NCI-H1105 treated with DMSO at 0.1 percent for 48 hours (cell line): ENCODE measurements at places on chromosomes 3 and 15.

DNA sequence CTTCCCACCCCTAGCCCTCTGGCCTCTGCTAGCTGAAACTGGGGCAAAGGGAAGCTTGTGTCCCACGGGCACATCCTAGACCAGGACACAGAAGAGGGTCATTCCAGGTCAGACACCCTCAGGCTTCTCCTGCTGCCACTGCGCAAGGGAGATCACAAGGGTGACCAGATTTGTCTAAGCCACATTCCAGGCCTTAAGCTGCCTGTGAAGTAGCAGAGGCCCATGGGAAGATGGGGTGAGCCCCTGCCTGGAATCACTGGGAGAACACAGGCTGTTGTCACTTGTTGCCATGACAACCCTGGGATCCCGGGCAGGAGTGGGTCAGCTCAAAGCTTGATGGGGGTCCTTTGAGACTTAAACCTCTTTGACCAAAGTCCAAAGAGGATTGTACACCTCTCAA, 10.8 kb downstream of the STRA6 start:
- DNase-seq = no peak

DNA sequence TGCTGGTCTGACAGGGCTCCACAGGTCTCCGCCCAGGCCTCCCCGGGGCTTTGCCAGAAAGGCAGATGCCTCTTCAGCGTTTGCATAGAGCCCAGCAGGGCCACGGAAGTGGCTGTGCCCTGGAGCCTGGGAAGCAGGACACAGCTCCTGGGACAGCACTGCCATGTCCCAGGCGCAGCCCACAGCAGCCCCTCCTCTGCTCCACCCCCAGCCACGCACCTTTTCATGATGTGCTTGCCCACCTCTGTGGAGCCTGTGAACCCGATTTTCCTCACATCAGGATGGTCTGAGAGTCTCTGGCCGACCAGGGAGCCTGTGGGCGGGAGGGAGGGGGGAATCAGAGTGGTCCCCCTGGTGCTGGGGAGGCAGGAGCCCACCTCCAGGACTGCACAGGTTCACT, 33.9 kb upstream of the SLC41A3 start:
- no peak for DNase-seq

GRCh38 chr3:134132961-134133360, 103.2 kb upstream of the SLCO2A1 start:
- no peak for DNase-seq

GRCh38 chr3:14378415-14378814, 24.0 kb upstream of the SLC6A6 start:
- DNase-seq = no peak

DNA sequence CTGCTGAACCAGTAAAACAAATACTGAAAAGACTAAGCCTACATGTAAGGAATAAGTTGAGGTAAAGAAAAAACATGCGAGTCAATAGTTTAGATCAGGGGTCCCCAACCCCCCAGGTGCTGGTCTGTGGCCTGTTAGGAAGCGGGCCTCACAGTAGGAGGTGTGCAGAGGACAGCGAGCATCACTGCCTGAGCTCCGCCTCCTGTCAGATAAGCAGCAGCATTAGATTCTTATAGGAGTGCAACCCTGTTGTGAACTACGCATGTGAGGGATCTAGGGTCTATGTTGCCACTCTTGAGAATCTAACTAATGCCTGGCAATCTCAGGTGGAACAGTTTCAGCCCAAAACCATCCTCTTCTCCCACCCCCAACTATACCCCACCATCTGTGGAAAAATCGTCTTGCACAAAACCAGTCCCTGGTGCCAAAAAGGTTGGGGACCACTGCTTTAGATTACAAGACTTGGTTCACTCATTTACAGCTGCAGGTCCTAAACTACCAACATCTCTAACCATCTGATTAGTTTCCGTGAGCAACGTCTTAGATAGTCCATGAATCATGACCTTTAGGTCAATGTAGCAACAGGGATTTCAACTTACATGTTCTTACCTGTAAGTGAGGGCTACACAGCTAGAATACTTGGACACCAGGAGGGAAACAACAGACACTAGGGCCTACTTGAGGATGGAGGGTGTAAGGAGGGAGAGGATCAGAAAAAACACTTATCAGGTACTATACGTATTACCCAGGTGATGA, 66.7 kb downstream of the TRANK1 start:
- no peak for DNase-seq

DNA sequence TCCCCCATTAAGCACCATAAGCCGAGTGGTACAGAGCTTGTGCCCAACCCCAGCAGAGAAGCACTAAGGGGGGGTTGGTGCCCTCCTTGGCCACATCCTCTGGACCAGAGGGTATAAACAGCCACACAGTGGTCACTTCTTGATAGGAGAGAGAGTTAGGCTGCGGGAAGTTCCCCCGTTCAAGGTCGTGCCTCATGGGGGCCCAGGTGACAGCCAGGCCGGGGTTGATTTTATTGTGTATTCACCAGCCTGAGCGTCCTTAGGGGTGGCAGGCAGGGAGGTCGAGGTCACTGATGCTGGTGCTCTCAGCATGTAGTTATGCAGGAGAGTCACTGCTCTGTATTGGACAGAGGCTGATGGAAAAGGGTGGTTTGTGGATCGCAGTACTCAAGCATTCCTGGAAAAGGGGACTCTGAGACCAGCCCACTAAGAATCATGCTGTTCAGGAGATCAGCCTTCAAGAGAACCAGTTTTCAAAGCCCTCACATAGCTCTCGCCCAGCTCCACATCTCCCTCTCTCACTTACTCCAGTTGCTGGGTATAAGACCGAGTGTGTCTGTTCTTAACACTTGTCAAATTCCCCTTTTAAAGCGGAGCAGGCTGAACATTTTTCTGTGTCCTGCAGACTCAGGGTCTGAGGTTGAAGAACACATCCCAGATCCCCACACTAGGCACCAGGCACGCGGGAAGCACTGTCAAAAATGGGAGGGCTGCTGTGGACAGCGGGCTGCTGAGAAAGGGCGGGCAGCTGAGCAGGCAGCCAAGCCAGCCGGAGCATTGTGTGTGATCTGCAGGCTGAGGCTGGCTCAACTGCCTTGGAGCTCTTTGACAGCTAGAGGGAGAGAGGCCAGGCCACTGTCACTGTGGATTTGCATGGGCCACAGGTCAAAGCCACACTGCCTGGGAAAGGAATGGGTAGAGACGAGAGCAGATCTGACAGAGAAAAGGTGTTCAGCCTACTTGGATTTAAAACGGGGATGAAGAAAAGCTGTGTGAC, 279.3 kb upstream of the LRRFIP2 start:
- peak; percentile 0 for DNase-seq
